ENCODE measurements at places on chromosomes 4 and X.

GRCh38 chr4:137892134-137892533, 350.0 kb downstream of the SLC7A11 start:
- no peak for DNase-seq

DNA sequence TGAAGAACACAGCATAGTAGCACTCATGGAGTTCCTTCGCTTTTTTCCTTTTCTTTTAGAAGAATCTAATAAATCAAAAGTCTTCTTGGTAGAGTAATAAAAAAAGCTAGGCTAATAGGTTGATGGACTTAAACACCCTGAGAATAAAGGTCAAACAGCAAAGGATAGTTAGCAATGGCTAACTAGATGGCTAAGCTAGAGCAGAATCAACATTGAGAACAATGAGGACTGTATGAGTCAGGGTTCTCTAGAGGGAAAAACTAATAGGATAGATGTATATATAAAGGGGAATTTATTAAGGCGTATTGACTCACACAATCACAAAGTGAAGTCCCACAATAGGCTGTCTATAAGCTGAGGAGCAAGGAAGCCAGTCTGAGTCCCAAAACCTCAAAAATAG, 550.9 kb downstream of the GLUD2 start:
- DNase-seq: no peak

- DNase-seq: no peak
Measured at GRCh38 chr4:80215449-80216052, 18.2 kb downstream of the PRDM8 start.

DNA sequence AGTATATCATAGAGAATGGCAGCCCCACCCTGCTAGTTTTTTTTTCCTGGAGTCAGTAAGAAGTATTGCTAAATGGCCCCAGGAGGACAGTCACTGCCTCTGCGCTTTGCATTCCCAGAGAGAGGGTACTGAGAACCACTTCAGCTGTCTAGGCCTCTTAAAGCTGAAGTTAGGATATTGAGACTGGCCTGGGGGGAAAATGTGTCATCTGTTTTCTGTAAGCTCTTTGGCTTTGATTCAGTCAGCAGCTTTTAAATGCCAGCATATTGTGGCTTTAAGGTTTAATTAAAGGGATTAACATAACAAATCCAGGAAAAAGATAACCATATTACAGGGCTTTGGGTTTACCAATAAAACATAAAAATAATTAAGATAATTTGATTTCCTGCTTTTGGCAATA, 852.0 kb downstream of the PCDH18 start:
- DNase-seq: no peak

DNA sequence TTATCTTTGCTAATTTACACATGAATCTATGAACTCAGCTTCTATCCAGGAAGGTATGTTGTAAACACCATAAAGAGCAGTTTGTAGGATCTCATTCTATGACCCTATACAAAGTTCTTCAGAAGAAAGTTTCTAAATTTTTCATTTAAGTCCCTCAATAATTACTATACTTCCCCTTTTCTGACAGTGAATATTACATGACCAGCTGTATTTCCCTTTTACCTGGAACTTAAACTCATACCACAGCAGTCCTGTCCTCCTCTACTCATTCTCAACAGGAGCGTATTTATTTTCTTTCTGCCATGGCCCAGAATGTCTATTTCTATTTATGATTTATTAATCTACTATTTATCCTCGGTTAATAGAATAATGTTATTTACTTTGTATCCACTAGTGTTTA, 15.8 kb downstream of the RASGEF1B start:
- DNase-seq: no peak

DNA sequence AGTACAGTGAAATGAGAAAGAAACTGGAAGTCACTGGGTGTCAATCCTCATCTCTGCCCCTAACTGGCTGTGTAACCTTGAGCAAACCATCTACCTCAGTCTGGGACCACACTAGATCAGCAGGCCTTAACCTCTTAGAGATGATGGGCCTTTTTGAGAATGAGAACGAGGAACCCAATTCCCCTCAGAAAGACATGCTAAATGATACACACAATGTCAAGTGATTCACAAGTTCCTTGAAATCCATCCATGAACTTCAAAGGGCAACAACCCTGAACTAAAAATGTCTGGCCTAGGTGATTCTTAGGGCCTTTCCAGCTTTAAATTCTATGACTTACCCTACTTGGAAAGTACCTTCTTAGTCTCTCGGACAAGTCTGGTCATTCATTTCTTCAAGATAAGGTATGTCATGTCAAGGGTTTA, 47.4 kb downstream of the ACSL4 start:
- no peak for DNase-seq

- DNase-seq: no peak
Measured at GRCh38 chrX:27660878-27661277, 70.7 kb downstream of the DCAF8L2 start.

GRCh38 chr4:135365065-135365464, 1163.5 kb upstream of the PABPC4L start:
- DNase-seq: no peak

- DNase-seq: no peak
Measured at GRCh38 chrX:132409780-132410556, 78.9 kb downstream of the MBNL3 start.

DNA sequence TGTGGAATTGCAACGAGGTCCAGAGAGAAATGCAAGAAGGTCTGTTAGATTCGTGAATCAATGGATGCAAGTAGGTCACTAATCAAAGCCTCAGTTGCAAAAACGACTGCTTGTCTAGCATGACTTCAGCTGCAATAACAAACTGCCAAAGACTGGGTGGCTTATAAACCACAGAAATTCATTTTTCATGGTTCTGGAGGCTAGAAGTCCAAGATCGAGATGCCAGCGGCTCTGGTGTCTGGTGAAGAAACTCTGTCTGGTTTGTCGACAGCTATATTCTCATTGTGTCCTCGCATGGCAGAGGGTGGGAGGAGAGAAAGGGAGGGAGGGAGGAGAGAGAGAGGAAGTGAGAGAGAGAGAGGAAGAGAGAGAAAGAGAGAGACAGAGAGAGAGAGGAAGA, 114.7 kb downstream of the MXRA5 start:
- DNase-seq: no peak

- no peak for DNase-seq
Measured at GRCh38 chr4:10521424-10521823, 64.2 kb upstream of the ZNF518B start.

DNA sequence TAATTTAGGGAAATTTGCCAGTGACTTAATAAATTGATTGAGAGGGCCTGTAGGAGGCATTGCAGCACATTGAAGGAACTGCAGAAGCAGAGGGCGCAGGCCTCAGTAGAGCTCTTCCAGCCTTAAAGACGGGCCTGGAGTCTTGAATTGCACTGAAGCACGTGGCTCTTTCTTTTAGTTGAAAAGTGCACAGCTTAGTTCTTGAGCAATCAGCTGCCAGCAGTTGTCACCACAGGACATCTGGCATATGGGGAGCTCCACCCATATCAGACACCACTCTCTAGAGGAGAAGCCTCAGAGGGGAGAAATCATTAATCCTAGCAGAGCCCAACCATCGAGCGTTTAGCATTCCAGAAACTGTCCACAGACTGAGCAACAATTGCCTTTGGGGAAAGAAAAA, 16.0 kb upstream of the FGF16 start:
- DNase-seq: no peak

DNA sequence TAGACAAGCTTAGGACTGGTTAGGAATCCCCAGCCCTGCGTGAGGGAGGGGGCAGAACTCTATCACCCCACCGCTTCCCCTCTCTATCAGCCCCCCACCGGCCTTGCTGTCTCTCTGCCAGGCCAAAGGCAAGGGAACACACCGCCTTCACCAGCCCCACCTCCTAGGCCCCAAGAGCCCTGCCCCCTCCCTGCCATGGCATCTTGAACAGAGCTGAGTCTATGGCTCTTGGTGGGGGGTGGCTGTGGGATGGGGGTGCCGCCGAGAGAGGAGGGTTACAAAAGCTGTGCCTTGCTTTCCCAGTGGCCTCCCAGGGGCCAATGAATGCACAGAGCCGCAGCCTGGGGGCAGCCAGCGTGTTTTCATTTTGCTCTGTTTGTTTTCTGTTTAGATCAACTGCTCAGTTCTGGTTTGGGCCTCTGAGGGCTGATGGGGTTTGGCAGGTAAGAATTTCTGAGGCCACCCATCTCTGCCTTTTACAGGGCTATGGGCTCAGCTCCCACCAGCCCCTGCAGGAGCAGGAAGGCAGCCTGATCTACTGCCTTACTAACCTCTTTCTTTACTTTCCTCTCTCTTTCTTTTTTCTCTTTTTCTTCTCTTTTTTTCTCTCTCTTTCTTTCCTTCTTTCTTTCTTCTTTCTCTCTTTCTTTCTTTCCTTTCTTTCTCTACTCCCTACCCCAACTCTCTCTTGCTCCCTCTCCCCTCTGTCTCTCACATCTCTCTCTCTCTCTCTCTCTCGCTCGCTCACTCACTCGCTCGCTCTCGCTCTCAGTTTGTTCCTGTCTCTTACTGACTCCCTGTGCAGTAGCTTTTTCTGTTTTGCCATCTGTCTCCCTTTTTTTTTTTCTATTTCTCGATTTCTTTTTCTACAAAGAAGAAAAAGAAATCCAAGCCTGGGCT, 128.3 kb downstream of the PJA1 start:
- no peak for DNase-seq

DNA sequence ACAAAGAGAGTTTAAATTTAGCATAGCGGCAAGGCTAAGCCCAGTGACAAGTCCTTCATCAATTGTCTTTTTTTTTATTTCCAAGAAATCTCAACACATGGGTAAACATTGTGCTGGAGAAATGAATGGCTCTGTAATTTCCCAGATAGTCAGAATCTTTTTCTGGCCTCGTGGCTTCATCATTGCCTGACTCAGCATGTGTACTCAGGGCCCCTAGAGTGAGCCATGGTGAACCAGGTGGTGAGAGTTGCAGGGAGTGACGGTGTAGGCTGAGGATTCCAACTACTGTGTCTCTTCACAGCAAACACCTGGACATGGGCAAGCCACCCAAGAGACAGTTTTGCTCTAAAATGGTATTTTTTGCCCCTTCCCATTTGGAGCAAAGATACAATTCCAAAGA, 43.1 kb upstream of the UCP1 start:
- DNase-seq: no peak

DNA sequence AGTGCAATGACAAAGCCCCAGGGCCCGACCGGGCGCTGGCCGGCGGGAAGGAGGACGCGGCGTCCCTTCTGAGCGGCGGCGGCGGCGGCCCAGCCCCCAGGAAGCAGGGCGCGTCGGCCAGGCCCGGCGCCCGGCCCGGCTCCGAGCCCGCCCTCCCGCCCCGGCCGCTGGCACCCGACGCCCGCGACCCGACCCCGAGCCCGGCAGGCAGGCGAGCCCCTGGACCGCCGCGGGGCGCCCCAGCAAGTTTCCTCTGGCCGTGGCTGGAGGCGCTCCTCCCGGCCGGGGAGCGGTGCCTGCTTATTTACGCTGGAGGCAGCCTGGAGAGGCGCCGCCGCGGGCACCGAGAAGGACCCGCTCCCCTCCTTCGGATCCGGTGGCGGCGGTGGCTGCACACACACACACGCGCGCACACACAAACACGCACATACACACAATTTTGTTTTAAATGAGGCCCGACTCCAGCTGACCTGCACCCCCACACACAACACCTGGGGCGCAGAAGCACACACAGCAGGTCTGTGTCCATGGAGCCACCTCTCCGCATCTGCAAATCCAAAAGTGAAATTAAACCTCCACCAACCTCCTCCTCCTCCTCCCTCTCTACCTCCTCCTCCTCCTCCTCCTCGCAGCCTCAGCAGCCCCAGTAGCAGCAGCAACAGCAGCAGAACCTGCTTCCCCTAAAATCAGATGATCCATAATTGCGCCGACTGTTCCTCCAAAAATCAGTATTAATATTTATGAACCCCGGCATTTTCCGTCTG, 669 bp downstream of the IRF2 start:
- DNase-seq: peak; percentile 25

DNA sequence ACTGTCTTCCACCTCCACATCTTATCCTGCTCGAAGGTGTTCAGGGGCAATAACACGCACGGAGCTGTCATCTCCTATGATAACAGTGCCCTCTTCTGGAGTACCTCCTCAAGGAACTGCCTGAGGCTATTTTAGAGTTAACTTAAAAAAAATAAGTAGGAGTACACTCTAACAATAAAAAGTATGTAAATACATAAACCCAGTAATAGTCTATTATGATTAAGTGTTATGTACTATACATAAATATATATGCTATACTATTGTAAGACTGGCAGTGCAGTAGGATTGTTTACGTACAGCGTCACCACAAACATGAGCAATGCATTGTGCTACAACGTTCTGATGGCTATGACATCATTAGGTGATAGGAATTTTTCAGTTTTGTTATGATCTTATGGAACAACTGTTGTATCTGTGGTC, 34.5 kb upstream of the TLR2 start:
- DNase-seq: no peak

GRCh38 chrX:69131886-69132285, 33.4 kb downstream of the PJA1 start:
- no peak for DNase-seq

GRCh38 chr4:79652232-79652631, 244.2 kb upstream of the GK2 start:
- no peak for DNase-seq

GRCh38 chrX:69022430-69022829, 142.8 kb downstream of the PJA1 start:
- DNase-seq: no peak

DNA sequence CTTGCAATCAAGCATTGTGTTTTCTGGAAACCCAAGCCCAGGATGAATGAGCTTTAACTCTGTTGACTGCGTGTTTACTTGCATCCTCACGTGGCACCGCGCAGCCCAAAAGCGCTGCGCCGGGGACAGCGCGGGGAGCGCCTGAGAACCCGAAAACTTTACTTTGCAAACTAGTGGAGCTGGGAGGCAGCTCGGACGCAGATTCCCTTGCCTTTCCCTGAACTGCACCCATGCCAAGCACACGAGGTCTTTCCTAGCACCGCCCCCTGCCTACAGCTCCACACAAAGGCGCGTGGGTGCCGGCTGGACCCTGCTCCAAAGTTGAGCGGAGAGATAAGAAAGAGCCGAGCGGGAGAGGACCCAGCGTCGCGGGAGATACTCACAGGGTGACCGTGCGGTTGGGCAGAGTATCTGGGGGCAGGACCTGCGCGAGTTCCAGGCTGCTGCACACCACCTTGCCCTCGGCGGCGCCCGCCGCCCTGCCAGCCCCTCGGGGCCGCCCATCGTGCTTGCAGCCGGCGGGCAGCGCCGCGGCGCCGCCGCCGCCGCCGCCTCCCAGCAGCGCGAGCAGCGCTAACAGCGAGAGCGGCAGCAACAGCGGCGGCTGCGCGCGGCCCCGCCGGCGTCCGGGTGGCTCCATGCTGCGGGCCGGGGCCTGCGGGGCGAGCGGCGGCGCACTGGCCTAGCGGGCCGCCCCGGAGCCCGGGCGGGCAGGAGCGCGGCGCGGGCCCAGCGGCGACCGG, 550 bp downstream of the ADGRA3 start:
- no peak for DNase-seq

DNA sequence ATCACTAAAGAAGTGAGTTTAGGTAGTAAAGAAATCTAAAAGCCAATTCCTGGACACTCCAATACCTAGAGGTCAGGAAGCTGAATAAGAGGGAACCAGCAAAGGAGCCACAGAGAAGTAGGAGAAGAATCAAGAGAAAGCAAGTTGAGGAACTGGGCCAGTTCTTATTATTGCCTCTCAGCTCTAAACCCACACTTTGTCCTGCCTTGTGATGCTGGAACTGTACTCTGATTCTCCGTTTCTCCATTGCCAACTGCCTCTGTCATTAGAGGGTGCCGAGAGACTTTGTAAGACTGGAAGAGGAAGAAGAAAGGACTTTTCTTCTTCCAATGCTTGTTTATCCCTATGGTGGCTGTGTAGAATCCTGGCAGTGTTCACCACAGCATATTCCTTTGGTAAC, 38.6 kb downstream of the NSUN7 start:
- DNase-seq: no peak

Measured in effector memory CD4-positive, alpha-beta T cell (primary cell).